ENCODE measurements at places on chromosomes 11 and 22.
A peak's percentile ranks its signal among the peaks of the same experiment; 100 is the strongest.

GRCh38 chr11:131822506-131822905 is 452.1 kb downstream of the NTM start:
- no peak for DNase-seq

DNA sequence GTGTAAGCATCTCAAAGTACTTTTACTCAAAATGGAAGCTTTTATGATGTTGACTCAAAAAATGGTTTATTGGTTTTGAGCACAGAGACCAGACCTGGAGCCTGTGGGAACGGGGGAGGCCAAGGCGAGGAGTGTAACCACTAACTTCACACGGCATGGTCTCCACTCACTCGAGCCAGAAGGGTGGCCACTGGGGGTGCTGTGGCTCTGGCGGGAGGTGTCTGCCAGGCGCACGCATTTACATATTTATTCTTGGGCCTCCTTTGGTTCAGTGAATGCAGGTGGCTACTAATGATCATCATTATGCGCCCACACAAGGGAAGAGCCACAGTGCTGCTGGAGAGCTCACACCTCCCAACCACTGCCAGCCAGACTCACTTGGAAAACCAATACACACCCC is 64.6 kb downstream of the FLRT1 start:
- DNase-seq: peak; percentile 87

DNA sequence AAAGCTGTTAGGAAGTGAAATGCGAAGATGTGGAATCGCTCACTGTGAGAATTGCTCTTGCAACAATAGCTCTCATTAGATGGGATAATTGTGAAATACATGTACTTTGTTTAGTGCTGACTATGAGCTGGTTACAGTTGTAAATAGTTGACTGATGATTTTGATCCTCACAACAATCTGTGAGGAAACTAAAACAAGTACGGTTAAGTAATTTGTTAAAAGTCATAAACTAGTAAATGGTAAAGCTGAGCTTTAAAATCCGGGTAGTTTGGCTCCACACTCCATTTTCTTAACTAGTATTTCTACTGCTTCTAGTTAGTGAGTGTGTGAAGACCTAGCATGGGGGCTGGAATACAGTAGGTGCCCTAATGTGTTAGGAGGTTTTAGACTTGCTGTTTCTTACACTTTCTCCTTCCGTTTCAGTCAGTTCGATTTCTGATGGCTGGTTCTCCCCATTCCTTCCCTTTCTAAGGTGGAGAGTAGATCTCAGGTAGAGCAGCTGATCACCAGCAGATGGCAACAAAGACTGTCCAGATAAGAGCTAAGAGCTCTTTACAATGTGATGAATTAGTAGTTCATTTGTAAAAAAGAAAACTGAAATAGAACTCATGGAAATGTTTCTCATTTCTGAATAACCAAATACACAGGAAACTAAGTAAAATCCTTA is 16.3 kb upstream of the CYP2R1 start:
- DNase-seq: peak; percentile 60

DNA sequence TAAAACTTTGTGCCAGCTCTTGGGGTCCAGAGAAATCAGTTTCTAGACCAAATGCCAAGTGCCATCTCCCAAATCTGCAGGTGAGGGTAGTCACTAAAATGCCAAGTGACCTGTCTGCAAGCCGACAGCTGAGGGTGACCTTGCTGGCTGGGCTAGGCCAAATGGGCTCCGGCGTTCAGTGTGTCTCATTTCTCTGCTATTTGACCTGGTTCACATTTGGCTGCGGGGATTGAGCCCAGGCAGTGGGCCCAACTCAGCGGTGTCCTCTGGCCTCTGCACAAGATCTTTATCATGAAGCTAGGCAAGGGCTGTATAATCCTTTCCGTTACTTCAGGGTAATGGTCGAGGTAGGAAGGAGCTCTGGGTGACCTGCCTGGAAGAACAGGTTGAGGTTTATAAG is 87.5 kb downstream of the SNX19 start:
- DNase-seq: no peak

- DNase-seq: no peak
Measured at GRCh38 chr22:41912338-41913039, 2.4 kb downstream of the SHISA8 start.

DNA sequence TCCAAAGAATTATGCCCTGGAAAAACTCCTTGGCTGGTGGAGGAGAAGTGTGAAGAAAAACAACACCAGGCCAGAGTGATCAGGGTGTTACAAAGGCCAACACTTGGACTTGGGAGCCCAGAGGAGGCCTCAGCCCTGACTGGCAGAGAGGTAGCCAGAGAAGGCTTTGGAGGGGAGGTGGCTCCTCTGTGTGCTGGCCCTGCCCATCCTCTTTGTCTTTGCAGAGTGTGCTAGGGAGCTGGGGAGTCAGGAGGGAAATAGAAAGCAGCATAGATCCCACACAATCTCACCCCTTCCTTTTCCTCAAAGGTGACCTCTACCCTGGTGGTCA is 12.0 kb upstream of the P2RY6 start:
- no peak for DNase-seq

- no peak for DNase-seq
Measured at GRCh38 chr11:76194872-76195668, 11.2 kb downstream of the WNT11 start.

GRCh38 chr22:39946503-39947219 is 13.5 kb upstream of the TMA7B start:
- peak; percentile 51 for DNase-seq

DNA sequence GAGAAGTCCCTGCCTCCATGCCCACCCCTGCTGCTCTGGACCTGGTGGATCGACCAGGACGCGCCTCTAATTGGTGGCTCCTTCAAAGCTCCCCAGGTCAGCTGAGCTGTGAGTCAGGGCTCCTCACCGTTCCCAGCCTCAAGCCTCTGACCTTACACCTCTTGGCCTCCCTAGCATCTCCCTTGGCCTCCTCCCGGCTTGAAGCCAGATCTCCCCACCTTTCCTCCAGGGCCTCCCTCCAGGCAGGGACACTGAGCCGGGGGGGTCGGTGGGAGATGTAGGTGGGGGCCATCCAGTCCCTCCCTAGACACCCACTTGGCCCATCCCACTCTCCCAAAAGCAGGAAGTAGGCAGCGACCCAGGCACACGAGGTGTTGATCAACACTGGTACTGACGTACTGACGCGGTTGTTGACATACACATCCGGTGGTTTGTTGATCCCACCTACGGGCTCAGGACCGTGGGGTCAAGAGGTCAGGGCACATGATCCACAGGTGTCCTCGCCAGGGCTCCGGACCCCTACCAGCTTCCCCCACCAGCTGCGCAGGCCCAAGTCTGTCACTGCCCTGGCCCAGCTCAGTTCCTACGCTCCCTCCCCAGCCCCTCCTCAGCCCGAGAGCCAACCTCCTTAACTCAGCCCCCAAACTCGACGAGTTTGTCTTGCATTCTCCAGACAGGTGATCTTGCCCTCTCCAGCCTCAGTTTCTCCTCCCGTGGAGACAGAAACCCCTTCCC is 802 bp downstream of the ATG2A start:
- peak; percentile 10 for DNase-seq

DNA sequence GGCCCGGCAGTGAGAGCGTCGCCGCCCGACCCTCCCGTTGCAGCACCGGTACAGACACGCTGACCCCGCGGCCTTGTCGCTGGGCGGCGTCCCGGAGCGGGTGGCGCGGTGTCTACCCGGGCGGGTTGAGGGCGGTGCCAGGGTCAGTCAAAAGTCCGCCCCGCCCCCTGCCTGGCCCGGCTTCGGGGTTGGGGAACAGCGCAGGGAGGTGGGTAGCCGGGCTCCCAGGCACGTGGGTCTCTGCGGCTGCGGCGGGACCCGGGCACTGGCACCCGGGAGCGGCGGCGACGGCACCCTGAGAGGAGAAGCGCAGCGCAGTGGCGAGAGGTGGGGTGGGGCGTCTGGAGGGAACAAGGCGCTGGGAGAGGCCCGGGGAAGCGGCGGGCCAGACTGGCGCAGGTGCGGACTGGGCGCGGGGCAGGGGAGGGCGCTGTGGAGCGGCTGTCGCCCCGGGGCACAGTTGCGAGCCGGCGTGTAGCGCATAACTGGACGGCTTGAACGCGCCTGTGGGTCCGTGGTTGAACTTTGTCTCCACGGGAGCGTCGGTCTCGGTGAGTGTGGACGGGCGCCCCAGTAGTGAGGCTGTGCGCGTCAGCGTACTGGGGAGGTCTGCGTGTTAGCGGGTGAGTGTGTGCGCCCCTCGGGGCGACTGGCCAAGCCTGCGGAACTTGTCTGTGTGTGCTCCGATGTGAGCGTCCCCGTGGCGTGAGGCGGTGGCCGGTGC is at the start of gene P2RY2:
Gene P2RY2 (plus strand): TSS at position 176 of the 724 bp plus-strand sequence. CDS start 15,879 bp downstream, outside the sequence.
- DNase-seq: no peak

DNA sequence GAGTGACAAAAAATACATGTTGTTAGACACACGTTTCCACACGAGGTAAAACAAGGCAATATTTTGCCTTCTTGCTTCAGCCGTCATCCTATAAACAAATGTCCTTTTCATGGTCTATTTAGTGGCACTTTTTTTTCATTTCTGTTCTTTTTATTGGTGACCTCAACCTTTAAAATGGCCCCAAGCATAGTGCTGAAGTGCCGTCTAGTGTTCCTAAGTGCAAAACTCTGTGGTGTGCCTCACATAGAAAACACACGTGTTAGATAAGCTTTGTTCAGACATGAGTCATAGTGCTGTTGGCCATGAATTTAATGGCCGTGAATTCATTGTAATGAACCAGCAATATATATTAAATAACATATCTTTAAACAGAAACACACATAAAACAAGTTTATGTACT is 15.6 kb downstream of the OVCH2 start:
- DNase-seq: no peak

DNA sequence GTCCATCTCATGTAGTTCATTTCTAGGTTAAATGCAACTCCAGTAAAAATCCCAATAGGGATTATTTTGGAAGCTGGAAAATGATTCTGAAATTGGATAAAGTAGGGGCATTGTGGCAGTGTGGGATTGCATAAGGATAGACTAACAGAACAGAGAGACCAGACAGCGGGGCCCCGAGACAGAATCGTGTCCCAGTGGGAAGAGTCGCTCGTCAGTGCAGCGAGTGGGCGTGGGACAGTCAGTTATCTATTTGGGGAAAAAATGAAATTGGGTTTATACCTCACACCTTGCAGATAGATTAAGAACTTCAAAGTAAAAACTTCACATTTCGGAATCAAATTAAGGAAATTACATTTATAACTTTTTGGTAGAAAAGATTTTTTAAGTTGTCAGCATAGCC is 10.6 kb downstream of the SART1 start:
- DNase-seq: no peak

- no peak for DNase-seq
Measured at GRCh38 chr22:48957311-48957986, 870.2 kb downstream of the BRD1 start.

- no peak for DNase-seq
Measured at GRCh38 chr11:1428762-1429316, 39.1 kb downstream of the BRSK2 start.

- DNase-seq: no peak
Measured at GRCh38 chr22:39923696-39924095, 22.8 kb downstream of the GRAP2 start.

GRCh38 chr22:44738347-44738715 is 14.0 kb upstream of the ARHGAP8 start:
- DNase-seq: no peak

GRCh38 chr11:15958910-15959309 is 397.4 kb downstream of the SOX6 start:
- DNase-seq: no peak

DNA sequence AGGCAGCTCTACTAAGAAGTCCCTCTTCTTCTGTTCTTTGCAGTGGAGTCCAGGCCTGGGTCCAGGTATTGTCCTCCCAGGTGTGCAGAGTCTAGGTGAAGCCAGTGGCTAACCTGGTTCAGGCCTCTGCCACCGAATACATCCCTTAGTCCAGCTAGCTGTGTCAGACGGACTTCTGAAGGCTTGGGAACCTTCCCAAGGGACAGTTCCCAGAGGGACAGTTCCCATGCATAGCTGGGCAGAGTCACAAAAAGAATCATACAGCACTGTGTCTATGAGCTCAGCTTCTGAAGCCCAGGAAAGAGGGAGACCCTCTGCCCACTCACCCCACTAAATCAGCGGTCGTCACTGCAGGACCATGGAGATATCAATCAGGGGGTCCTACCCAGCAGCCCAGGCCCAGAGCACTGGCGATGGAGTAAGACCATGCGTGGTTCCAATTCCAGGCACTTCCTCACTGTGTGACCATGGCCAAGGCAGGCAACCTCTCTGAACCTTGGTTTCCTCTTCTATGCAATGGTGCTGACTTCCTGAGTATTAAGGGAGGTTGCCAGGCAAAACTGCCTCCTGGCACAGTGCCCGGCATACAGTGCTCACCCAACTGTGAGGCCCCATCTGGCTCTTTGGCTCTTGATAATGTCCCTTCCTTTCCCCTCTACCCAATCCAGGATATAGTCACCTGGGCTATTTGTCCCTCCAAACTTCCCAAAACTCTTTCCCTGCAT is 3.4 kb downstream of the MS4A10 start:
- DNase-seq: peak; percentile 4

GRCh38 chr11:8089791-8090510 is 8.9 kb downstream of the TUB start:
- no peak for DNase-seq

GRCh38 chr11:69055212-69055586 is 6.5 kb downstream of the TPCN2 start:
- DNase-seq: no peak

DNA sequence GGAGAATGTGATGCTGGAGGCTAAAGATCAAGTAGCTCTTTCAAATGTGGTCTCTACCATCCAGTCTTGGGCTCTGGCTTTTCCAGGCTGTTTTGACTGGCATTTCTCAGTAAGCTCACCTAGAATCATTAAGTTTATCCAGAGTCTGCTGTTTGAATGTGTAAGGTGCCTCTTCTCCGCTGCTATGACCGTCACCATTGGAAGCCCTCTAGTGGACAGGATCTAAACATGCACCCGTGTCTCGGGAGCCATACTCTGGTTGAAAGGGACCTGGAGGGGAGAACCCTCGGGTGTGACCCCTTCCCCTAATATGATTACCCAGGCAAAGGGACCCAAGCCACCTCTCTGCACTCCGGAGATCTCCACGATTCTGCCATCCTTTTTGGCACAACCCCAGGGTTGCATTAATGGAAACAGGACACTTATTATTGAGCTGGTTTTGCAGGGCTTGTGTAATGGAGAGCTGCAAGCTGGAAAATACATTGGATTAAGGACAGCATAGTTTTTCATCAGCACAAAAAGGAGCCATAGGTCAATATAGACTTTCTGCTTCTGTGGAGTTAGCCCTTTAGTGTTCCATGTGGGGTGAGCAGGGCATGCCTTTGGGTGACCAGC is 191.0 kb upstream of the LARGE1 start:
- DNase-seq: no peak

GRCh38 chr11:114088216-114088615 is 28.7 kb downstream of the ZBTB16 start:
- no peak for DNase-seq

GRCh38 chr11:64248578-64248977 is 1.8 kb upstream of the PPP1R14B start:
- no peak for DNase-seq
